ENCODE measurements at places on chromosomes 6 and 20.

- DNase-seq, result no peak
These were observed 1.1 kb upstream of the CLIC1 start for GRCh38 chr6:31737315-31737990.

GRCh38 chr20:997486-997885 lies 4.6 kb downstream of the RSPO4 start:
- no peak for DNase-seq

GRCh38 chr20:47859278-47859677 lies 74.0 kb upstream of the SULF2 start:
- DNase-seq, result no peak

DNA sequence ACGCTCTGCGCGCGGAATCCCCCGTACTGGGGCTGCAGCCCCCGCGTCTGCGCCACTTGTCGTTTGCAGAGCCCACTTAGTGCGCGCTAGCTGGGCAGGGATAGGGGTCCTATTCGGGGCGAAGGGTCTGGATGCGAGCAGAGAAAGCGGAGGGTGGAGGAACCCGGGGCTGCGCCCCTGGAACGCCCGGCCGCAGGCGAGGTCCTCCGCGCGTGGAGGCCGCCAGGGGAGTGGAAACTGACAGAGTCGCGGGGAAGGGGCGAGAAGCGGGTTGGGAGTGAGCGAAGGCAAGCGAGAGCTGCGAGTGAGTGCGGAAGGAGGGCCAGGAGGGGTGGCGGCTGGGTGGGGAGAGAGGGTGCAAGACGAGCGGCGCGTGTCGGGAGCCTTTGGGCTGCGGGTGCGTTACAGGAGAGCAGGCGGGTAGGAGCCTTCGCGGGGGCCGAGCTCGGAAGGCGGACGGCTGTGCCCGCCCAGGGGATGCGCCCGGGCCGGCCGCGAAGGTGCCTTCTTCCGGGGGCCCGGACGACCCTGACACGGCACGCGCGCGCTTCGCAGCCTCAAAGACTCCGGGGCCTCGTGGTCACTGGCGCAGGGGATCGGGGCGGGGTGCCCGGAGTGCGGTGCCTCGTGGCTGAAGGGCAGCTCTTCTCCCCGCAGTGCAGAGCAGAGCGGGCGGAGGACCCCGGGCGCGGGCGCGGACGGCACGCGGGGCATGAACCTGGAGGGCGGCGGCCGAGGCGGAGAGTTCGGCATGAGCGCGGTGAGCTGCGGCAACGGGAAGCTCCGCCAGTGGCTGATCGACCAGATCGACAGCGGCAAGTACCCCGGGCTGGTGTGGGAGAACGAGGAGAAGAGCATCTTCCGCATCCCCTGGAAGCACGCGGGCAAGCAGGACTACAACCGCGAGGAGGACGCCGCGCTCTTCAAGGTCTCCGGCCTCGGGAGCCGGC lies 1.2 kb downstream of the IRF4 start:
- peak; percentile 29 for DNase-seq

DNA sequence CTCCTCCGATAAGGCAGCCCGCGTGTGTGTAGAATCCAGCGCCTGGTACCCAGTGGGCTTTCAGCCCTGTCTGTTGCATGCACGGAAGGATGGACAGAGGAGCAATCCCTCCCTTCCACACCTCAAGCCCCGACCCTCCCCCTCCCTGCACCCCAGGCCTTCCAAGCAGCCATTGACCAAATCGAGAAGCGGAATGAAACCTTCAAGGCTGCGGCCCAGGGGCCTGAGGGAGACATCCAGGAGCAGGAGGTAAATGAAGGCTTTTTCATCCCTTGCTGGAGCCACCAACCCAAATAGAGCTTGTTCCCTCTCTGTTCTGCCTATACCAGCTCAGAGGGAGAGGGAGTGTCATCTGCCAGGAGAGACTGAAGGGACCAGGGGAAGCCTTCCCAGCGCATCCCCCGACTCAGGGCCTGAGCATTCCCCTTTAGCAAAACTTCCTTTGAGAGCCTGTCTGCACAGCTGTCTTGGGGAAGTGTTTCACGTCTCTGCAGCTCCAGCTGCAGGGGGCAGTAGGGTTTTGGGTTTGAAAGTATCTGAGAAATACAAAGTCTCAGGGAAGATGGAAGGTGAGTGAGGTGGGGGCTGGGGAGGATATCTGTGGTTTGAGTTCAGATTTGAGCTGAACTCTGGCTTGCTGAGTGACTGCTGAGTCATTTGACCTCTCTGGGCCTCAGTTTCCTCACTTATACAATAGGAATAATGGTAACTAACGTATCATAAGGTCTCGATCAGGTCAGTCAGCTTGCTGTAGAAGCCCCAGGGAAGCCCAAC lies 16.1 kb downstream of the FGD2 start:
- DNase-seq, result peak; percentile 85

GRCh38 chr6:3353213-3353903 lies 94.6 kb downstream of the PSMG4 start:
- no peak for DNase-seq

- DNase-seq, result no peak
These were observed 37.6 kb upstream of the L3MBTL3 start for GRCh38 chr6:129980821-129981220.

- DNase-seq, result no peak
These were observed 15.1 kb upstream of the ZSCAN9 start for GRCh38 chr6:28209753-28210535.

- DNase-seq, result no peak
These were observed 114.3 kb upstream of the SLC2A12 start for GRCh38 chr6:134166511-134167261.

- no peak for DNase-seq
These were observed 295.8 kb downstream of the BCKDHB start for GRCh38 chr6:80402266-80402665.

GRCh38 chr6:90610301-90610750 lies 23.5 kb upstream of the MAP3K7 start:
- DNase-seq, result no peak

All from CD4-positive, alpha-beta T cell treated with Interleukin-15 for 4 hours (primary cell).